ENCODE measurements at places on chromosomes 6 and 20. TPM values are rescaled to one million over a fixed set of nuclear protein-coding genes. Genes with fewer than 3 reads are reported as not detected.

DNA sequence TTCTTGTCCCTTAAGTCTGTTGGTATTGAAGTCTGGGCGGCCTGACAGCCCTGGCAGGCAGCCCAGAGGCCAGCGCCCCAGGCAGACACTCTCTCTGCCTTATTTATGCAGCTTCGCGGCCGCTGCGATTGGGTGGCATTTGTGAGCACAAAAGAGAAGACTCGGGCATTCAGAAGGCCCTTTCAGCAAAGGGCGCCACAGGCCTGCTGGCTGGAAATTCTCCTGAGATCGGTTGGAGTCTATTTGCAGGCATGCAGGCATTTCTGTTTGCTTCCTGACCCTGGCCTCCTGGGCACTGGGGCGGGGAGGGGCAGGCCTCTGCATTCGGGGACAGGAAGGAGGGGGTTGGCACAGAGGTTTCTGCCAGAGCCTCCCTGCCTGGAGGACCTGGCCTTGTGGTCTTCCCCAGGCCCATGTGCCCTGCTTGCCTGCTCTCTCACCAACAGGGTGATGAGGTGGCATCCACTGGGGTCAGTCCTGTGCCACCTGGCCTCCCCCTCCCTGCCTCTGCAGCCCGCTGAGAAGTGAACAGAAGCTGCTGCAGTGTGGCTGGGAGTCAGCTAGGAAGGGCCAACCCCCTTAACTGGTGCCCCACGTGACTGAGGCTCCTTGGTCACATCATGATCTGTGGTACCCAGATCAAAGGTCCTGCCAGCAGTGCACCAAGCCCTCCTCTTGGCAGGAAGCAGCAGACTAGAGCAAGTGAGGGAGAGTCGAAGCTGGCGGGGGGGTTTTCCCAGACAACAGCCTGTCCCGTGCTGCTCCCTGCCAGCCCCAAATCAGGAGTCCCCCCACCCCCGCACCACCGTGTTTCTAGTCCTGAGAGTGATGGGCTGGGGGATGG, 16.6 kb upstream of the CCDC167 start:
- DNase-seq, result peak; percentile 79

GRCh38 chr20:49583669-49584417, 15.9 kb upstream of the PTGIS start:
- DNase-seq, result no peak

- DNase-seq, result no peak
These were observed 80.6 kb downstream of the KCNQ5 start for GRCh38 chr6:72702421-72702820.

DNA sequence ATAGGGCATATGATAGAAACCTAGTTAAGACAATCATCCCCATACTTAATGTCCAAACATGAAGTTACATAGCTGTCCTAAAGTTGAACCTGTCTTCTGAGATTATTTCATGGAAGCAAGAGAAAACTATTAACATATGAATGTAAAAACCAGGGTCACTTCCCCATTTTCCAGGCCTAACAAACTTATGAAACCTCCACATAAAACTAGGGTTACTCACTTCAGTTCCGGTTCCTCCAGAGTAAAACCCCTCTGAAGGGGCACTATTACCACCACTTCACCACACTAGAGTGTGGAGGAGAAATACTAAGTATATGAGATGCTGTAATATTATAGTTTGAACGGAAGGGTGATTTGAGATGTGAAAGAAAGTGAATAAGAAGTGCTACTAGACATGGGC, 14.9 kb downstream of the PRKN start:
- no peak for DNase-seq

Gene TPBG
- 0.07 TPM for total RNA-seq

DNA sequence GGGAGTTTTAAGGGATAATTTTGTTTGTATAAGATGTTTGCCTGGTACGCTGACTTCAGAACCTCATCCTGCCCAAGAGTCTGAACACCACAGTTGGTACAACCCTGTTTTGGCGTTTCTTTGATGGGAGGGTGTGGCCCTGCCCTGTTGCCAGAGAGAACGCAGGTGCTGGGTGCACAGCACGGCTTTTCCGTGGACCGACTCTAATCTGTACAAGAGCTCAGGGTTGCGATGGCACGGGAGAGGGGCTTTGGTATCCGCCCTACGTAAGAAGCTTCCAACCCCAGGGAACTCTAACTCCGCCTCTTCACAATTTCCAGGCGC, 1.3 kb downstream of the CYP24A1 start:
- no peak for DNase-seq

DNA sequence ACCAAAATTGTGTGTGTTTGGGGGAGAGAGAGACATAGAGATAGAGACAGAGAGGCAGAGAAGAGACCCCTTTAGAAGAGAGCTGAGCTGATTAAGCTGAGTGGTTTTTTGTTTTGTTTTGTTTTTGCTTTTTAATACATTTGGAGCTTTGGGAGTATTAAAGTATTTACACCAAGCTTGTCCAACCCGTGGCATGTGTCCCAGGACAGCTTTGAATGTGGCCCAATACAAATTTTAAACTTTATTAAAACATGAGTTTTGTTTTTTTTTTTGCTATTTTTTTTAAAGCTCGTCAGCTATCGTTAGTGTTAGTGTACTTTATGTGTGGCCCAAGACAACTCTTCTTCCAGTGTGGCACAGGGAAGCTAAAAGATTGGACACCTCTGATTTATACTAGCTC, 56.0 kb downstream of the MRAP2 start:
- no peak for DNase-seq

Gene SYCP2
- total RNA-seq, result 4.6 TPM

DNA sequence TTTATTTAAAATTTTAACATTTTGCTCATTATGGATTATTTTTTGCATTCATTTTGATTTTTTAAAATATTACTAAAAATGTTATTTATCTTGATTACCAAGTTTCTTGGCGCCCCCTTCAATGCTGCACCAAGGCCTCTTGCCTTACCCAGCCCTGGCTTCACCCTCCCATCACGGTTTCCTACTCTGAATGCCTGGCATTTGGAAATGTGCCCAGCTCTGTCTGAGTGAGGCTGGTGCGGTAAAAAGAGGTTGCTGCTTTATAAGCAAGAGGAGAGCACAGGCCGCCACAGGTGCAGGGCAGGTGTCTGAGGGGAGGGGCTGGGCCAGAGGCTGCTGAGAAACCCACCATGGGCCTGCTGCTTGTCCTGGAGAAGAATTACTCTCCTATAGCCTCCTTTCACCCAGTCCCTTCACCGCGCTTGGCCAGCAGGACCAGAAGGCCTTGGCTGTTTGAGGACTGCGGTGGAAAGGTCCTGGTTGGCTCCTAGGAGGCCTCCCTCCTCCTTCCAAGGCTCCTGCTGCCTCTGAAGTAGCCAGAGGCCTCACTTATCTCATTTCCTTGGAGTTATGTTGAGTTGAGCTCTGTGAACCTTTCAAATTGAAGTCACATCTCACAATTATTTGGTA, 62.6 kb downstream of the BANF2 start:
- no peak for DNase-seq

- DNase-seq, result no peak
These were observed 3.7 kb upstream of the FOXO3 start for GRCh38 chr6:108556866-108557493.

GRCh38 chr20:58647162-58647795, 3.8 kb upstream of the STX16 start:
- no peak for DNase-seq

- DNase-seq, result peak; percentile 26
These were observed 792 bp upstream of the MICA start for GRCh38 chr6:31402324-31403282.

DNA sequence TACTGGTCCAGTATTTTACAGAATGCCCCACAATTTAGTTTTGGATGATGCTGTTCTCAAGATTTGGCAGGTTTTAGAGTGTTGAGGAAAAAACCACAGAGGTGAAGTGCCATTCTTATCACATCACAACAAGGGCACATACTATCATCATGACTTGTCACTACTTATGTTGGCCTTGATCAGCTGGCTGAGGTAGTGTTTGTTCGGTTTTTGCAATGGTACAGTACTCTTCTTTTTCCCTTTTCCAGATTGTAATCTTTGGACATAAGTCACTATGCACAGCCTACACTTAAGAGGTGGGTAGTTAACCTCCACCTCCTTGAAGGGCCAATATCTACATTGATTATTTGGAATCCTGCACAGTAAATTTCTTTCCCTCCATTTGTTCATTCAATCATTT, 8.8 kb downstream of the TENT5A start:
- DNase-seq, result no peak

Gene APOBEC2
- total RNA-seq, result not detected

Gene SOX12
- total RNA-seq, result 15.0 TPM

- no peak for DNase-seq
These were observed 696 bp upstream of the SUPT3H start for GRCh38 chr6:45378334-45378926.

GRCh38 chr6:4649728-4650127, 126.5 kb upstream of the CDYL start:
- DNase-seq, result no peak

GRCh38 chr20:3698591-3699001, 13.8 kb downstream of the SIGLEC1 start:
- DNase-seq, result no peak

DNA sequence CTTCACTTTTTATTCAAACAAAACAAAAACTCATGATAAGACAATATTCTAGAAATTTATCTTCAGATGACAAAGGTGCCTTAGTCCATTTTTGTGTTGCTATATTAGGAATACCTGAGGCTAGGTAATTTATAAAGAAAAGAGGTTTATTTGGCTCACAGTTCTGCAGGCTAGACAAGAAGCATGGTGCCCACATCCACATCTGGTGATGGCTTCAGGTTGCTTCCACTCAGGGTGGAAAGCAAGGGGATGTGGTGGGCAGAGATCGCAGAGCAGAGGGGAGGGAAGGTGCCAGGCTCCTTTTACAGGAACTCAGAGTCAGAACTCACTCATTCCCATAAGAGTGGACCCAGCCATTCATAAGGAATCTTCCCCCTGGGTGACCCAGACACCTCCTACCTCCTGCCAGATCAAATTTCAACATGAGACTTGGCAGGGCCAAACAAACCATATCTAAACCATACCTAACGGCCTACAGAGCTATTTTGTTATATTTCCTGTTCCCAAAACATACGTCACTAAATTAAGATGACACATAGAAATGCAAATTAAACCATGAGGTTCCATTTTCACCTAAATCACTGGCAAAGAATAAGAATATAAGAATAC, 26.4 kb downstream of the ABHD12 start:
- DNase-seq, result no peak

Gene FRK
- 0.05 TPM for total RNA-seq

Gene DEFB124
- total RNA-seq, result not detected

GRCh38 chr6:25053875-25054371, 118.2 kb upstream of the RIPOR2 start:
- DNase-seq, result no peak

Gene FABP7
- total RNA-seq, result not detected

Gene BICRAL
- total RNA-seq, result 14.2 TPM

- DNase-seq, result no peak
These were observed 12.2 kb downstream of the DLL1 start for GRCh38 chr6:170278743-170279094.

- DNase-seq, result no peak
These were observed 51.5 kb upstream of the TRAF3IP2 start for GRCh38 chr6:111657146-111657545.

Gene THBD
- total RNA-seq, result not detected

- peak; percentile 20 for DNase-seq
These were observed 38.0 kb downstream of the HIVEP2 start for GRCh38 chr6:142906945-142907470.

Gene HTR1E
- not detected for total RNA-seq

Gene KHDC1L
- total RNA-seq, result not detected

DNA sequence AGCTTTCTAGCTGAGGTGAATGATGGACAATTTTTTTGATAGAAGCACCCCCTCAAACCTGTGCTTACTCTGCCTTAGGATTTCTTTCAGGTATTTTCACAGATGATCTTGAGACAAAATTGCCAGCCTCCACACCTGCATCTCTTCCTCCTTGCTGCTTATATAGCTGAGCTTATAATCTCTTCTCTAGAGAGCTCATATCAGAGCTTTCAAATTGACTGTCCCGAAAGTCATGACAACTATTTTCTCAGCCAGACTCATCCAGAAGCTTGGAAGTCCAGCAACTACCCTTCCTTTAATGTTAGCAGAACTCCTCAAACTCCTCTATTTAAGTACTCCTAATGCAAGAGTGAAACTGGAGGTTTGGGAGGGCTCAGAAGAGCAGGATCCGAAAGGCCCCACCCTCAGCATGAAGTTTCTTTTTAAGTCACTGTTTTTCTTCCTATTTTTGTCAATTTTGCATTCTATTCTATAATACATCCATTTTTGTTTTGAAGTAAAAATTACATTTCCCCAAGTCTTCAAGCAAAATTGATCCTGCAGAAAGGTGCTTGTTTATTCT, 12.7 kb downstream of the CGA start:
- no peak for DNase-seq

- DNase-seq, result no peak
These were observed 20.6 kb downstream of the CNBD2 start for GRCh38 chr20:35988910-35989463.

GRCh38 chr6:15596186-15596896, 66.5 kb downstream of the DTNBP1 start:
- no peak for DNase-seq

DNA sequence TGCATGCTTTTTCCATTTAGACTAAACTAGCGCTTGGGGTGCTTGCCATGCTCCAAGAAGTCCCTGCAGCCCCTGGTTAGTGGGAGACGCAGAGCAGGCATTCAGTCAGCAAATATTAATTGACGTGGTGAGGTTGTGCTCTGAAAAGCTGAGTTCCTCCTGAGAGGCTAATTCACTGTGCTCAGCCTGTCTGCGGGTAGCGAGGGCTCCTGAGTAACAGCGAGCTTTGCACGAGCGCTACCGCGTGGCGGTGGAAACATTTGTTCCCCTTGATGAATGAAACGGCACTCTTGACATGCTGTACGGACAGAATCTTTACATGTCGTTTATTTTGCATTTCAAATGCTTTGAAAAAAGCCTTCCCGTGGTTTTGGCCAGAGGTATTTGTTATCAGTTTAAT, 170.6 kb upstream of the AGPAT4 start:
- no peak for DNase-seq

DNA sequence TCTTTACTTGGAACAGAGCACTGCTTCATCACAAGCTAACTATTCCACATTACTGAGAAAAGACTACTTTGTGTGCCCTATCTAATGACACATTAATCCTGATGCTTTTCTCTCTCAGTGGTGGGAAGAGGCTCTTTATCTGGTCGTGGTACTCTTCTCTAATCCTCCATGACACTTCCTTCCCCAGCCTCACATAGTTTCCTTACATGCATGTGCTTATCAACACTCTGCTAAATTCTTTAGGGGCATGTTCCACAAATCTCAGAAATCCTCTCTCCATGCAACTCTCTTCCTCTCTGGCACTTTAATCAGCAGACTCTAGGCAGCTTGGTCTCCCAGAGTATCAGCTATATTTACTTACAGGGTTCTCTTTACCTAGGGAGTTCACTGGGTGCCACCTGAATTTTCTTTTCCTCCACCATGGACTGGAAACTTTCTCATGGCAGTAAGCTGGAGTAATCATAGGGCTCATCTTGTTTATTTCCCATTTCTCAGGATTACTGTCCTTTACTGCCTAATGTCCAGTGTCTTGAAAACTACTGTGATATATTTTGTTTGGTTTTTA, 27.0 kb upstream of the SLC22A2 start:
- no peak for DNase-seq

- DNase-seq, result no peak
These were observed 86.3 kb downstream of the GMPR start for GRCh38 chr6:16324606-16325225.

Gene NKX2-2
- not detected for total RNA-seq

All from activated T-helper 2 cell treated with anti-CD3 and anti-CD28 coated beads, Interferon-gamma antibody, Interleukin-2, Interleukin-4, amounts not matched to agents 10 μg/mL and 5 μg/mL and 100 μg/mL, durations not matched to agents 14 hours and 24 hours and 36 hours (primary cell).